ENCODE measurements at places on chromosomes 2 and 18.
A peak's percentile ranks its signal among the peaks of the same experiment; 100 is the strongest.

GRCh38 chr18:48841381-48842258 is 109.1 kb downstream of the SMAD7 start:
- DNase-seq, result no peak

DNA sequence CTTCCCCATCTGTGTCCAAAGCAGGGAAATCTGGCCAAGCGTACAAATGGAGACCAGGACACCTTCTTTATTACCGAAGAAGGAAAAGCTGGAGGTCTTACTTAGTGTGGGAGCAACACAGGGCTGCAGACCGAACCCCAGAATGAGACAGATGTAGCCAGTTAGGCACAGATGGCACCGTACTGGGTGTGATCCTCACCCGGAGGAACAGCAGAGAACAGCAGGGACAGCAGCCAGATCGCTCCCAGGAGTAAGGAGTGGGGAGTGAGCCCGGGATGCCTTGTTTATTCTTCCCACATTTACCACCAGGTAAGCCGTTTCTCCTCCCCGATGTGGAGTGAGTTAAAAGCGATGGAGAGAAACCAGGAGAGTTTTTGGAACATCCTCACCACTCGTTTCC is 150.7 kb upstream of the SPRED2 start:
- DNase-seq, result no peak

DNA sequence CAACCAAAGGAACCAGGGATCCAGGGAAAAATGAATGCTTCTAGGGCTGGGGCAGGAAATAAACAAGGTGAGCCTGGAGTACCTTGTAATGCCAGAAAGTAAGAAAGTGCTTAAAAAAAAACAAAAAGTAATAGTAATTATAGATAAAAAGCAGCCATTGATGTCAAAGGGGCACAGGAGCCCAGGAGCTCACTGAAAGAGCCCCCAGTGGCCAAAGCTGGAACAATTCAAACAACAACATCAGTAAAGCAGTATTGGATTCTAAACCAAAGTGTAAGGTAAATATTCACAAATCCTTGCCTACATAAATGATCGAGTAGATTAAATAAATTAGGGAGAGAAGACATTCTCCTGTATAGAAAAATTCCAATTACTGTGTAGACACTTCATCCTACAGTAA is 114.3 kb upstream of the ARL4C start:
- DNase-seq, result no peak

DNA sequence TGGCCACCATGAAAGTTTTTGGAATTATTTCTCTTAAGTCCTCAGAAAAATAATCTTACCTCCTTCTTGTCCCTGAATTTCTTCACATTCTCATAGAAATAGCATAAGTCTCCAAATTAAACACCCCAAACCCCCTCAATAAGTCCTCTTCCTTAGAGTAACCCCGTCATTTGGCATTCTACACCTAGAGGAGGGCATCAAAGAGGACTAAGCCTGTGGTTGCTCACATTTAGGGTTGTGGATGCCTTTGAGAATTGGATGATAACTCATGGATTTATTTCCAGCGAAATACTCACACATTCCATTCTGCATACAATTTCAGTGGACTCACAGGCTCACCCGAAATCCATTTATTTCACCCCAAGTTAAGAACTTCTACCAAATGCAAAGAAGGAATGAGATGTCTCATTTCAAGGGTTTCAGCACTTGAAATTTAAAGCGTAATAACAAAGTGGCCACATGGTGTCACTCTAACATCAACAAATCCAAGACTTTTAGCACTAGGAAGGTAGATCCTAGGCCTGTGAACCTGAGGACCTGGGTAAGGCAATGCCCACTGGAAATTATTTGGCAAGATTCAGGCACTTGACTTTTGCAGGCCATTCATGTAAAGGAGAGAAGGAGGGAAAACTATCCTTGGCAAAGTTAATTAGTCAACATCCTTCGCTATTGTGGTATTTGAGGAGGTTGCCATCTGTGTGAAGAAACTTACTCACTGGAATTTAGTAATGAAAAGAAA is 24.6 kb downstream of the DYTN start:
- DNase-seq, result peak; percentile 58

- DNase-seq, result no peak
Measured at GRCh38 chr2:62302631-62303435, 106.9 kb downstream of the B3GNT2 start.

- DNase-seq, result no peak
Measured at GRCh38 chr2:71896385-71897136, 251.1 kb downstream of the CYP26B1 start.

- no peak for DNase-seq
Measured at GRCh38 chr2:179104736-179105135, 54.8 kb upstream of the CCDC141 start.

DNA sequence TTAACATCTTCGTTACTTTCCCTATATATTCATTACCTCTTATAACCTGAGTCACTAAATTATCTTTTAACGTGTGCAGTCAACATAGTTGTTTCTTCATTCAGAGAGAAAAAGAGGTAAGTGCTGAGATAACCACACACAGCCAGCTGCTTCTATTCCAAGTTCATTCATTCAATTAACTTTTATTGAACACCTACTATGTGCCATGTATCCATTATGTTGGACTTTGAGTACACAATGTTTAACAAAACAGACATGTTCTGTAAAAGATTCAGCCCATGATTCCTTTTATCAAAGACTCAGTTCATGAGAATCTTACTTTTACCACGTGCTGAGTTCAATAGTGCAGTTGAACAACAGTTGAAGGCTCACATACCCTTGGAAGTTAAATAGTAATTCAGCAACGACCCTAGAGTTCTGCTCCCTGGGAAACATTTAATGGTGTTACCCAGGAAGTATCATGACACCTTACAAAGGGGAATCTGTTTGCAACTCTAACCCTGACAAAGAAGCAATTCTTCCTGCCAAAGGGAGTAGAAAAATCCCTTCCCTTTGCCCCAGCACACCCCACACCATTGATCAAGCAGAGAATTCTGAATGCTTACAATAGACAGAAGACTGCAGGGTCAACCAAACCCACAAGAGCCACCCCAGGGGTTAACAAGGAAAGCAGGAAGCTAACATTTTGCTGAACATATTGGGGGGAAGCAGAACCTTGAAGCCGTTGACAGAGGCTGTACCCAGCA is 595.8 kb downstream of the STK39 start:
- no peak for DNase-seq

GRCh38 chr2:73986085-73986681 is 1.5 kb downstream of the TET3 start:
- peak; percentile 32 for DNase-seq

DNA sequence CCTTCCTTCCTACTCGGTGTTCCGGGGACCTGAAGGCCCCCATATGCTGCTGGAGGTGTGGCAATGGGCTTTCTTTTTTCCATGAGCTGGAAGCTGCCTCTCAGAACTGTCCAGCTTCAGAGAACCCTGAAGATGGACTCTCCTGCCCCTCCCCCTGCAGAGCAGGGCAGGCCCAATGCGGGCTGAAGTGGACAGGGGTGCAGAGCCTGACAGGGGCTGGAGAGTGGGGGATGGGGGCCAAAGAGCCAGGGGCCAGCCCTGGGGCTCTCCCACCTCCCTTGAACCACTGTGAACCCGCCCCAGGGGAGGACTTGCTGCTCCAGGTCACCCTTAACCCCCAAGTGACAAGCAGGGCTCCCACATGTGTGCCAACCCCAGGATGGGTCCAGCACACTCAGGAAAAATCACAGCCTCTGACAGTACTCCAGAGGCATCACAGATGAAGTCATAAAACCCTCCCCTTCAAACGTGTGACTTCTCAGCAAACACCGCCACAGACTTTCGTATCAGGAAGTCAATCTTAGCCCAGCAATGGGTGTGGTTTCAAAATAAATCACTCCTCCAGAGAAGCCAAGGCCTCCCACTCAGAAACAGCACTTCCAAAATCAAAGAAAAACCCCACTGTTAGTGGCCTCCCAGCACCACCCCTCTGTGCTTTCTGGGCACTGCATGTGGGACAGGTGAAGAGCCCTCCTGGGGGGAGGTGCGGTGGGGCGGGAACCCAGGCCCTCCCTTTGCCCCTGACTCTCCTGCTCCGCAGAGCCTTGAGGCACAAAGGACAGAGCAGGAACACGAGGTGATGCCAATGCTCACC is 135.8 kb downstream of the HDAC4 start:
- DNase-seq, result peak; percentile 75

DNA sequence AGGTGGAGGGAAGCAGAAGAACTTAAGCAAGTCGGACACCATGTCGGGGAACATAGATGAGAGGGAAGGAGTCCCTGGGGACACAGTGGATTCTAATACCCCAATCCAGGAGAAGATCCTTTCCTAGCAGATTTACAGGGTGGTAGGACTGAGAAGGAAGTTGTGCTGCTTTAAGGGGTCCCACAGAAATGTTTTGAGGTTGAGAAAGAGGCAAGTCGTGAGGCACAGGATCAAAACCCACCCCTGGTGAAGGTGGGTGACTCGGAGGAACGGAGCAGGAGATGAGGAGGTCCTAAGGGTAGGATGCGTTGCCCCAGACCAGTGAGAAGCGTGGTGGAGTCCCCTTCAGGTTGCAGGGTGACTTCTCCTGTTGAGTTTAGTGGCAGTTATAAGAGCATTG is 32.7 kb downstream of the DCDC2C start:
- DNase-seq, result no peak

DNA sequence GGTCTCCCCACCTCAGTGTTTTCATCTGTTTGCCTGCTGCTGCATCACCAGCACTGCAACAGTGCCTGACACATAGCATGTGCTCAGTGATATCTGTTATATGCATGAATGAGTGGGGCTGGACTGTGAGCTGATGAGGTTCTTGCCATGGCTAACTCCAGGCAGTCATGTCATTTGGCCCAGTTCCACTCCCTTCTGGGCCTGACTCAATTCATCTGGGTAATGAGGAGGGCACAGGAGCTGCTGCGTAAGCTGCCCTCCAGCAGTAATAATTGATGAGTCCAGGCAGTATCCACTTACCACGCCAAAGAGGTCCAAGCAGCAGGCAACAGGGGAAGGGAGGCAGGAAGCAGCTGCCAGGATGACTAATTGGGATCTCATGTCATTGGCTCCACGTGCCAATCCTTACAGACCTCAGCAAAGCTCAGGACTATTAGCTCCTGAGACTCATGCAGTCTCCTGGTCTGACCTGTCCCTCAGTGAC is 34.1 kb upstream of the MAT2A start:
- no peak for DNase-seq

GRCh38 chr2:219985017-219985416 is 357.6 kb downstream of the SLC4A3 start:
- no peak for DNase-seq

GRCh38 chr2:138871312-138871711 is 91.1 kb upstream of the NXPH2 start:
- DNase-seq, result no peak

GRCh38 chr2:120561379-120562035 is 174.2 kb upstream of the GLI2 start:
- no peak for DNase-seq

GRCh38 chr2:191508738-191509137 is 169.2 kb upstream of the NABP1 start:
- DNase-seq, result no peak

DNA sequence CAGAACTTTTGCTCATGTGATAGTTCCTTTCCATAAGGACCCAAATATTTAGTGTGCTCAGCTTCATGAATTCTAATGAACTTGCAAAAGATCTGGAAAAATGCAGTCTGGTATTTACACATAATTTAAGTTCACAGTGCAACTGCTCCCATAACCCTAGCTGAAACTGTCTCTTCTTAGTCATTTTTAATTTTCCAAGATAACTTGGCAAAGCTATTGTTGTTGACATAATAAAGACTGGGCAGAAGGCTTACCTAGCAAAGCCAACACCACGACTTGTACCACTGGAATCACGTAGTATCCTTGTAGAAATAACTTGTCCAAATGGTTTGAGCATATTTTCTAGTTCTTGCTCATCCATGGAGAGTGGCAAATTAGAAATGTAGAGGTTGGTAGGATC is 103.0 kb upstream of the ITGB6 start:
- no peak for DNase-seq

- DNase-seq, result no peak
Measured at GRCh38 chr2:2324119-2324518, 7.0 kb downstream of the MYT1L start.

- DNase-seq, result no peak
Measured at GRCh38 chr2:66201242-66201641, 233.7 kb upstream of the MEIS1 start.

DNA sequence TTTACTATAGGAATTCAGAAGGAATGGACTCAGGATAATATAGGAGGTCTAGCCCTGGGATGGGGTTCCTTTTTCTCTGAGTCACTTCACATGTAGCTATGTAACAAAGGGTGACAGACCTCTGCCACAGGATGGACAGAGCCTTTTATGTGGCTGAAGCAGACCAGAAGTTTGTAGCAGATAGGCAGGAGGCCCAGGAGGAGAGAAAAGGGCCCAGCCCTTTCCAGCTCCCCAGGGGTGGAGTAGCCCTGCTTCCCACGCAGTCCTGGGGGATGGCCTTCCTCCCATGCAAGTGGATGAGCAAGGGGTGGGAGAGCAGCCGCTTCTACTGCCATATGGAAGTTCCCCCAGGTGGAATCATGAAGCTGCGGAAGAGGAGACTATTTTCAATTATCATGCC is 40.3 kb downstream of the ARMC9 start:
- no peak for DNase-seq

DNA sequence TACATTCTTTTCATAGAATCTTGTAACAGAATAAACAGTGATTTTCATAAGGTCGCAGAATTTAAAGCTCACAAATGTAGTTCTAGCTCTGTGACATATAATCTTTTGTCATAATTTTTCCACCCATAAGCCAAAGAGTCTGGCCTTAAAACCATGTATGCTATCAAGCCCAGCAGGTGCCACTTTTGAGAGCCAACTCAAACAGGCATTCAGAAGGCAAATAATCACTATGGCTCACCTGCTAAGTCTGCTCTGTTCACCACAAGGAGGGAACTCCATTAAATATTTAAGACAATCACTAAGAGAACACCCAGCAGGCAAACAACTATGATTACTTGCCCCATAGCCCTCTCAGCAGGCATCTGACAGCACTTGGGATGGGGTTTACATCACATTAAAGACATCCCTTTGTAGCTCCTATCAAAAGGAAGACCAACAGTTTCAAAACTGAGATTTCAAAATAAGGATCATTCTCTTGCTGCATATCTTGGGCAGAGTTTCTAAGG is 241.6 kb downstream of the PDE11A start:
- DNase-seq, result no peak

- no peak for DNase-seq
Measured at GRCh38 chr18:68722821-68723220, 7.9 kb upstream of the TMX3 start.

GRCh38 chr2:100886085-100886484 is 66.1 kb downstream of the NPAS2 start:
- no peak for DNase-seq

DNA sequence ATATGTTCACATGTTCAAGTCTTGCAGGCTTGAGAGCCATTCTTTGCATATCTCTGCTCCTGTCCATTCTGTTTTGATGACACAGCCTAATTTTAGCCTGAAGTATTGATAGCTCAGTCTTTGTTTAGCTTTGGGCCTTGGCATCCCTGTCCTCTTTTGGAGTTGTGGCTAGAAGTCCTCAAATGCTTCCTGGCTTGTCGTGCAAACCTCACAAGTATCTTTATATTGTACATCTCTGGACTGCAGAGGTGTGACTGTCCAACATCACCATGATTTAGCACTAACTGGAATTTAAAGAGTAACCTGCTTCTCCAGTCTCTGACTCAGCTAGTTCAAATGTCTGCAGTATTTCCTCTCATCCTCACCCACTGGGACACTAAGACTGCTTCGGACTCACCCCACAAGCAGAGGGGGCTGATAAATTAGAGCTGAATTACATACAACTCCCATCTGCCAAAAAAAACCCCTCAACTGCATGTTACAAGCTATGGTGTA is 11.7 kb downstream of the PFN4 start:
- no peak for DNase-seq

Data from CD4-positive, alpha-beta T cell treated with Interleukin-1 beta for 1 hour (primary cell).